Uterus (tissue), 4 donors: ENCODE measurements at places on chromosomes 2 and 18. TPM values are rescaled to one million over a fixed set of nuclear protein-coding genes. Genes with fewer than 3 reads are reported as not detected.
A peak's percentile ranks its signal among the peaks of the same experiment; 100 is the strongest.

DNA sequence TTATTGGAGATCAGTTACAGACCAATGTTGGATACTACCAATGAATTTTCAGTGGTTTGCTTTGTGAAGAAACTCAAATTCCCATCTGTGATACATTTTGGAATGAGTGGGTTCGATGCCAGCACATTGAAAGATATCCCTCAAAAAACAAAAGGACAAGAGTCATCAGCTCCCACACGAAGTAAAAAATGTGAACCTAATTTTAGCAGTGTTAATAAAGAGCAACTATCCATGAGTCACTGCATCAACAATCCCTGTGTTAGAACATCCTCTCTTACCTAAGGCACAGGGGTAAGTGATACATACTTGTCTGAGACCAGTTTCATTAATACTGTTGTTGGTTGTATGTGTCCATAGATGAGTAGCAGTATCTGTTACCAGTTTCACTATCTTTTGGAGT, 551.8 kb upstream of the SOX11 start:
- DNase-seq, result no peak

DNA sequence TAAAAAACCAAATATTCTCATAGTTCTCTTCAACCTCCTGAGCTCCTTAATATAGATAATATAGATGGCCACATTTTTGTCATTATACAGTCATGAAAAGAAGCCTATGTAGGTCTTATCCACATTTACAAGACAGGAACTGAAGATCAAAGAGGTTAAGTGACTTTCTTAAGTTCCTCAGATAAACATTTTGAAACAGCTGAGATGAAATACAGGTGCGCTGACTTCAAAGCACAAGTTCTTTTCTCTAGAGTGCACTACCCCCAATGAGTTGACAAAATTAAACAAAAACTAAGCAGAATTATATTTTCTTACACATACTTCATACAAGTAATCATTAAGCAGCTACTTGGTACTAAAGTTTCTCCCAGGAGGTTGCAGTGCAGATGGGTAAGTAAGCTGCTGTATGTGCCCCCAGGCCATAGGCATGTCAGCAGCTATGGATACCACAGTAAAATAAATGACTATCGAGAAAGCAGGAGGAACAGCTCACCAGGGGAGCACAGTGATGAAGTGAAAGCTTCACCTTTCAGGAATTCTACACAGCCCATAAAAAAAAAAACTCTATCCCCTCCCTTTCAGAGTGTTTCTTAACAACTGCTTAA, 199.8 kb downstream of the DPP10 start:
- DNase-seq, result no peak

- no peak for DNase-seq
Measured at GRCh38 chr2:227450311-227450841, 21.6 kb upstream of the AGFG1 start.

GRCh38 chr2:156589381-156590079, 153.4 kb downstream of the GPD2 start:
- peak; percentile 15 for DNase-seq

GRCh38 chr2:54915101-54915500, 135.2 kb downstream of the RTN4 start:
- DNase-seq, result no peak

GRCh38 chr18:23200756-23201155, 65.5 kb downstream of the CABLES1 start:
- no peak for DNase-seq

- no peak for DNase-seq
Measured at GRCh38 chr2:39429746-39430145, 7.3 kb downstream of the MAP4K3 start.

DNA sequence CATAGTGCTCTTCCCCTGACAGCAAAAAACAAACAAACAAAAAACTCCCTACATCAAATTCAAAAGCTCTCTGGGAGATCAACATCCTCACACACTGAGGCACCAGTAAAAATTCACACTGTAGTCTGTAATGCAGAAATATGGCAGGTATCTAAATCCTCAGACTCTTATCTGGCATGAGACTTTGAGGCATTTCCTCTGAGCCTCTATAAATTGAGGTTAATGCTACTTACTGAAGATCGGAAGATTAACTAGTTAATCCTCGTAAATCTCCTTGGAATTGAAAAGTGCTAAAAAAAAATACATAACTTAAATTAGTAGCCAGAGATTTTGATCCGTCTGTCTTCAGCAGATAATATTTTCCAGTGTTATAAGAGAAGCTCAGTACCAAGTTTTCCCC, 65.0 kb downstream of the AP1S3 start:
- no peak for DNase-seq

DNA sequence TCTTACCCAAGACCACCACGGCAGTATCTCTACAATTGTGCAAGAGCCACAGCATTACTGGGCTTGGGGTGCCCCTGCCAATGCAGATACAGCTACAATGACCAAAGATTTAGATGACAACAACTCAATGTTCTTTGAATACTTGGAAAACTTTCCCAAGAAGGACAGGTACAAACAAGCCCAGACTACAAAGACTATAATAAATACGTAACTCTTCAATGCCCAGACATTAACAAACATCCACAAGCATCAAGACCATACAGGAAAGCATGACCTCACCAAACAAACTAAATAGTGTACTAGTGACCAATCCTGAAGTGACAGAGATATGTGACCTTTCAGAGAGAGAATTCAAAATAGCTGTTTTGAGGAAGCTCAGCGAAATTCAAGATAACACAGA, 62.8 kb downstream of the ICA1L start:
- DNase-seq, result no peak

- no peak for DNase-seq
Measured at GRCh38 chr2:228860601-228861285, 410.3 kb downstream of the PID1 start.

DNA sequence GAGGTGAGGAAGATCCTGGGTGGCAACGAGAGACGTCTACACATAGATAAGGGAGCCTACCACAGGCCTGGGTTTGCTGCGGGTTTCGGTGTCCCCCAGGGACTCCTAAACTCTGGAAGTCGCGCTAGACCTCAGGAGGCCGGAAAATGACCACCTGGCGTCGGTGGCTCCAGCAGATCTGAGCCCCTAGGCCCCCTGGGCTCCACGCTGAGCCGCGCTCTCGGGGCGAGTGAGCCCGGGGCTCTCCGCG, 987 bp upstream of the DLX1 start:
- DNase-seq, result no peak

DNA sequence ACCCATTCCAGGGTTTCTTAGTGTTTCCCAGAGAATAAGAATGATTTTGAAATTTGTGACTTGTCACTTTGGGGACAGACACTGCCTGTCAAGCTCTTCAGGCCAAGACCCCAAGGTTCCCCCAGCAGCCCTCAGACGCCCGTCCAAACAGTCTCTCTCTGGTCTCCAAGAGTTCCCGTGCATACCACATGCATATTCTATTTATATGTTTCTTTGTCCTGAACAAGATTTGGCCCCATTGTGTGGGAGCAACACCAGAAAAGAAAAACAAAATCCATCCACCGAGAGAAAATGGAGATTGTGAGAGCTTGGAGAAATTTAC, 52.2 kb upstream of the CTAGE1 start:
- DNase-seq, result no peak

GRCh38 chr2:240129731-240130392, 6.2 kb downstream of the COPS9 start:
- no peak for DNase-seq

Gene CRACDL
- 2.4 TPM for total RNA-seq

Gene LRRC30
- not detected for total RNA-seq

Gene HAAO
- total RNA-seq, result 3.1 TPM
